Activated T-cell treated with anti-CD3 and anti-CD28 coated beads for 1 hour (primary cell): ENCODE measurements at places on chromosomes 2 and 18.

DNA sequence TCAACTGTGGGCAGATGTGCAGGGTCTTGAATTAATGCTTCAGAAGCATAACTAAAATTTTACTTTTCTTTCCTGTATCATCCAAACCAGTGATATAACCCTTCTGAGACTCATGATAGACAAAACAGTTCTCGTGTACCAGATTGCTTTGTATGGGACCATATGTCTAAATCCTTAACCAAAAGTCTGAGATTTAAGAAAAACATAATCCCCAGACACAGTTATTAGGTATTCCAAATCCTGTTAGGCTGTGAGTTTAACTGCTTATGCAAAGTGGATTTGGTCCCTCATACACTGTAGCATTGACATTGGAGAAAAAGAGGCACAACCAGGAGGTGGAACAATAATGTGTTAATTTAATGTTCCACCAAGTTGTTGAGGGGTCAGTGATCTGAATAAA is 235.0 kb downstream of the PMAIP1 start:
- DNase-seq = no peak

DNA sequence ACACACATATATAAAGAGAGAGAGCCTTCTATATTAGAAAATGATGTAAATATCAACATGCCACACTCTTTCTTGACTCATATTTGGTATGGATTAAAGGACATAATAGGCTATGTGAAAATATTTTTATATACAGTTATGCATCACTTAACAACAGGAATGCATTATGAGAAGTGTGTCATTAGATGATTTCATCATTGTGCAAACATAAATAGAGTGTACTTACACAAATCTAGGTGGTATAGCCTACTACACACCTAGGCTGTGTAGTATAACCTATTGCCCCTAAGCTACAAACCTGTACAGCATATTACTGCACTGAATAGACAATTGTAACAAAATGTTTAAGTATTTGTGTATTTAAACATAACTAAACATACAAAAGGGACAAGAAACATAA is 354.8 kb upstream of the CNTNAP5 start:
- DNase-seq = no peak

DNA sequence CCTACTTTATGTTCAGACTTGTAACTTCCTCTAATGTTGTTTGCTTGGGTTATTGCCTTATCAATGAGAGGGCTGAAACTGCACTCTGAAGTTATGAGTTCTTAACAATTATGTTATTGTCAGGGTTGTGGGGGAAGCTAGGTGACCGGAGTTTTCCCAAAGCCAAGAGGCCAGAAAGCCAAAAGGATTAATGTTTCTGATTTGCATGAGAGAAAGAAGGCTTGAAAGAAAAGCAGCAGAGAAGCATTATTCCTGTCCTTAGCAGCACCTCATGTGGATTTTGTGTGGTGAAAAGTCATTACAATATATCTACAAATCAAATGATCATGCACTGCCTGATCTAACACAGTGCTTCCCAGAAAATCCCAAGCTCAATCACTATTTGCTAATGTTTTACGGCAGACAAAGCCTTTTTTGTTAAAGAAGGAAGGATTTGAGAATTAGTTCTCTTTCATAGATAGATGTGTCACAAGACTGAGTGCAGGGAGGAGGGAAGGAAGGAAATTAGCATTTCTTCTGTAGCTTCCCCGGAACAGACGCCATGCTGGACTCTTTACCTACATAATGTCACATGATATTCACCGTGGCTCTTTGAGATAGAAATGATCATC is 203.2 kb downstream of the ALK start:
- no peak for DNase-seq

DNA sequence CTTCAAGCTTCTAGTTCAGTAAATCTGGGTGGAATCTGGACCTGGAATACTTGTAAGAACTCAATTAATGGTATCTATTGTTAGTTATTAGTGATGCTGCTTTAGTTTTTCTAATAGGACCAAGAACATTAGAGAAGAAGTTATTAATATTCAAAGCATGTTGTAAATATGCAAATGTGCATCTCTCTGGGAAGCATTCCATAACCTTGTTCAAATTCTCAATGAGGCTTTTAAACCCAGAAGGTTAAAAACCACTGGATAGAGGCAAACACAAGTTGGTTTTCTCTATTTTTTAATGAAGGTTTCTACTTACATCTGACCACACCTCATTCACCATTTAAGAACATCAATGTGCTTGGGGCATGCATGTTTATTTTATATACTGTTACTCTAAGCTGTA is 16.1 kb upstream of the ACVR1C start:
- no peak for DNase-seq

DNA sequence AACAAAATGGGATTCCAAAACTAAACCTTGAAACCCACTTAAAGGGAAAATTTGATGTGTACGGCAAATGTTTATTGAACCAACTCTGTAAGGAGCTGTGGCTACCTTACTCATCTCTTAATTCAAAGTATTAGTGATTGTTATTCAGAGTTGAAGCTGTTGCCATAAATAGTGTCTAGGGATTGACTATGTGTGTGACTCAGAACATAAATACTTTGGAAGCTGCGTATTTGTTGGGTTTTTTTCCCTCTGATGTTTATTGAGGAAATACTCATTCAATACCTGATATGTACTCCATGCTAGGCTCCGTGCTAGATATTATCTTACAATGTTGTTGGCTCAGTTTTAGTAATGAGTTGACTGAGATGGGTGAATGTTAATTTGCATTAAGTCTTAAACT is 90.4 kb downstream of the PTRHD1 start:
- DNase-seq = no peak

DNA sequence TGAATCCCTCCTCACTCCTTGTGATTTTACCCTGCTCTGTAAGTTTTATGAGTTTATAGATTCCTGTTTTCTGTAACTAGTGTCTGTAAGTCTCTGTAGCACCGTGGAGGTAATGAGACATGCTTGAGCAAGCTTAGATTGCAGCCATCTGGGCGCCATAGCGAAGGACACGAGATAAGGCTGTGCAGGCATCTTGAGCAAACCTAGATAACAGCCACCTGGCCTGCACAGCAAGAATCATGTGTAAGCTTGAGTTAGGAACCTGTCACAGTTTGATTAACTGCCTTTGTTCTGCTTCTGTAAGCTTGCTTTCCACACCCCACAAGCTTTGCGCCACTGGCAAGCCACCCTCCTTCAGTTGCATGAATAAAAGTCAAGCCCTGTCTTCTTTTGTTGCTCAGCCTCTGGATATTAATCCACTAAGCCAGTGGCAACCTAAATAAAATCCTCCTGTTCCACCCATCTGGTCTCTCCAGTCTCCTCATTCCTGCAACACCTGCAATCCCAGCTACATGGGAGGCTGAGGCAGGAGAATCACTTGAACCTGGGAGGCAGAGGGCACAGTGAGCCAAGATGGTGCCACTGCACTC is 270.6 kb upstream of the RGPD4 start:
- no peak for DNase-seq

DNA sequence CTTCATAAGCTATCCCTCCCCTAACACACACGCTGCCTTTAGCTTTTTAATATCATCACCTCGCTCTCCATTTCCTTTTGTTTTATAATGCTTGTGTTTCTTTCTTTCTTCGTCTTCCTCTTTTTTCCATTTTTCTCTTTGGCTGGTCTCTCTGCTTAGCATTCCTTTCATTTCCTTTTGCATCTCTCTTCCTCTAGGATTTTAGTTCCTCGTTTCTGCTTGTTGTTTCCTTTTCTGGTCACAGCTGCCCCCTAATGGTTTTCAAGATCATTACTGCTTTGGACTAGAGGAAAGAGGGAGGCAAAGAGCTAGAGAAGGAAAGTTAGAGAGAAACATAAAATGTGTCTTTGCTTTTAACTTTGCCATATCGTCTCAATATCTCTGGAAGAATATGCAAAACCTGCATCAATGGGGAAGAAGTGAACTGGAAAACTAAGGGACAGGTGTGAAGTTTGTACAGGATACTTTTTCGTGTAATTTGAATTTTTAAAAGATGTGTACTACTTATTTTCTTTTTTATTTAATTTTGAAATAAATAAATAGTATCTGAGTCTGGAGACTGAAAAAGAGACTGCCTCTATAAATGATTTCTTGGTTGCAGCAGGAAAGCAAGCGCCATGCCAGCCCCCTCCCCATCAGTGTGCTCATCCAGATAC is 6.3 kb upstream of the NRP2 start:
- DNase-seq = no peak

- no peak for DNase-seq
Measured at GRCh38 chr2:160207804-160208654, 8.0 kb upstream of the ITGB6 start.

DNA sequence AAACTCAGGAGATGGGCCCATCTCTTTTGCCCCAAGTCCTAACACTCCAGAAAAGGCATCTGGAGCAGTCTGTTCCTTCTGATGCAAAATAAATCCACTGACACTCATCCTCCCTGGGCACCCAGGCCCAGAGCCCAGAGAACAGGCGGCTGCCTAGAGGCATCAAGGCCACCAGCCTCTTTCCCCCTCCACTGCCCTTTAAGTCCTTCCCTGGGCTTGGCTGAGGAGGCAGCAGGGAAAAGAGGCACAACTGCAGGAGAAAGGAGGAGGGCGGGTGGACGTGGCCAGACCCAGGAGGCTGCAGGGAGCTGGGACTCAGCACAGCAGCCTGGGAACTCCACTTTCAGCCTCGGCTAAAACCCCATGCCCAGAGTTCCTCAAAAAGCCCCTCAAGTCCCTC is 99.7 kb upstream of the ID2 start:
- no peak for DNase-seq

- no peak for DNase-seq
Measured at GRCh38 chr2:205642599-205643356, 39.5 kb upstream of the NRP2 start.

- no peak for DNase-seq
Measured at GRCh38 chr18:13265008-13265910, 46.7 kb downstream of the LDLRAD4 start.

DNA sequence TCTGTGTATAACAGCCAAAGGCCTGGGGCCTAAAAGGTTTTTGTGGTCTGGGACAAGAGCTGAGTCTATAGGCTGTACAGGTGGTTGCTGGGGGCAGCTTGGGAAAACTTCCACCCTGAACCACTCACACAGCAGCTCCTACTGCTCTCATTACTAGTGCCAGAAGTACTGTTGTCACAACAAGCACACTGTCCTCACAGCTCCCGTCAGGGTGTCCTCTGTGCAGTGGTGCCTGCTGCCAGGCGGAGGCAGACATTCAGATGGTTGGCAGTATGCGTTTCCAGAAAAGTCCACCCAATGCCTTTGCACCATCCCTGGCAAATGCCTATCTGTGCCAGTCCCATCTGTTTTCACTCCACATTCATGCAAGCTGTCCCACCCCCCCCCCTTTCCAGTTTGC is 58.5 kb downstream of the EPAS1 start:
- DNase-seq = no peak

DNA sequence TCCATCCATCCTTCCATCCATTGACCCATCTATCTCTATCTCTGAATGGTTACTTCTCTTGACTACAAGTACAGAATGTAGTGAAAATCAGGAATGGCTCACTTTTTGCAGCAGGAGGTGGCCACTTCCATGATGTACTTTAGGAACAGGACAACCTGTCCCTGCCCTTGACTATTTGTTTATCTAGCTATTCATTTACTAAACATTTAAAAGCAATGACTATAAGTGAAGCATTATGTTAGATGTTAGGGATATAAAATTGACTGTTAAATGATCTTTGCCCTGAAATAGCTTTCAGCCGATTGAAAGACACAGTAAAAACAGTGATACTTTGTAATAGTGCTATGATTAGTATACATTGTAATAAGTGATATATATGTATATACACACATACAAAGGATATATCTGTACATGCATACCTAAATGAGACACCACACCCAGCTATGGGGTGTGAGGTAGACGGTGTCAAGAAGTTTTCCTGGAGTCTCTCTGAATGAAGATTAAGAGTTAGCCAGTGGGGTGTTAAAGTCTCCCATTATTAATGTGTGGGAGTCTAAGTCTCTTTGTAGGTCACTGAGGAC is 68.5 kb downstream of the C18orf54 start:
- no peak for DNase-seq

- no peak for DNase-seq
Measured at GRCh38 chr2:240351826-240352426, 83.5 kb upstream of the GPC1 start.

- no peak for DNase-seq
Measured at GRCh38 chr2:144477281-144477956, 42.5 kb downstream of the ZEB2 start.

GRCh38 chr2:221671515-221671914 is 99.4 kb upstream of the EPHA4 start:
- no peak for DNase-seq

GRCh38 chr2:223815884-223816570 is 21.4 kb downstream of the AP1S3 start:
- no peak for DNase-seq

GRCh38 chr18:57627488-57627887 is 5.9 kb upstream of the NARS1 start:
- no peak for DNase-seq

- DNase-seq = no peak
Measured at GRCh38 chr18:74139411-74139810, 8.2 kb downstream of the FBXO15 start.

DNA sequence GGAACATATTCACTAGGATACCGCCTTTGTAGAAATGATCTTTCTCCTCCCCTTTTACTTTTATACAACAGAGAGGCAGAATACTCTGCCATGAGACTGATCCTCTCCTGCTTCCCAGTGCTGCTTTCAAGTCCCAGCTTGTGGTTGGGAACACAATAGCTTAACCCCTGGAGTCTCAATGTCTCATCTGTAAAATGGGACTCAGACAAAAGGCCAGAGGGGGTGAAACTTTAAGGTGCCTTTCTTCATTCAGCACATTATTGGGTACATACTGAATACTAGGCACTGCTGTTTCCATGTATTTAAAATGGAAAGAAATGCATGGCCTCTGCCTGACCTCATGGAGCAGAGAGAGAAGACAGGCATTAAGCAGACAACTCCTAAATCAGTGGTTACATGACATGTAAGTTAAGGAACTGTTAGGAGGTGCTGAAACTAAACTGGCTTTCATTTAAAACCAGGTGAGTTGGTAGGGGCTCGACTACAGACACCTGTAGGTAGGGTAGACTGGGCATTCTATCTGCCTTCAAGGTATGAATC is 53.8 kb downstream of the MAP4K4 start:
- no peak for DNase-seq

GRCh38 chr18:394987-395362 is 105.5 kb downstream of the COLEC12 start:
- no peak for DNase-seq

- no peak for DNase-seq
Measured at GRCh38 chr18:21605213-21605612, 4.7 kb upstream of the ESCO1 start.

DNA sequence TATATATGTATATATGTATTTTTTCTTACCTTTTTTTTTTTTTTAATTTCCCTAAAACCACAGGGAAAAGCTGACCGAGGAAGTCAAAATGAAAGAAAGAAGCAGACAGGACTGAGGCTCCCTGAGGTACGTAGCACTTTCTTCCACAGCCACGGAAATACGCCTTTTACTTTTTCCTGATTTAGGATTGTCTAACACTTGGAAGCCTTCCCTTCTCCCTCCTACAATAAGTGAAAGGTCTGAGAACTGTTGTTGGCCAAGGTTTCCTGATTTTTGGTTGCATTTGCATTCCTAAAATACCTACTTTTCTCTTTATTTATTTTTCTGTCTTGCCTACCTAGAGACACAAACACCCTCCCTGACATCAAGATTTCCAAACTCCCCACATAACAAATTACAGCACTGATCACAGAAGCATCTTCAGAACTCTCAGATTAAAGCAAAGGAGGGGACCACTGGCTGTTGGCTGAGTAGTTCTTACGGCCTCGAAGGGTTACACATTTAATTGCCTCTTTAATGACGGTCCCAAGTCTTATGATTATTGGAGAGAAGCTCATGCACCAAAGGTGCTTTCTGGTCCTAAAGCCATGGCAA is 778.5 kb upstream of the FANCL start:
- DNase-seq = no peak
